ACHN (cell line): ENCODE measurements at places on chromosomes 5 and 9.

DNA sequence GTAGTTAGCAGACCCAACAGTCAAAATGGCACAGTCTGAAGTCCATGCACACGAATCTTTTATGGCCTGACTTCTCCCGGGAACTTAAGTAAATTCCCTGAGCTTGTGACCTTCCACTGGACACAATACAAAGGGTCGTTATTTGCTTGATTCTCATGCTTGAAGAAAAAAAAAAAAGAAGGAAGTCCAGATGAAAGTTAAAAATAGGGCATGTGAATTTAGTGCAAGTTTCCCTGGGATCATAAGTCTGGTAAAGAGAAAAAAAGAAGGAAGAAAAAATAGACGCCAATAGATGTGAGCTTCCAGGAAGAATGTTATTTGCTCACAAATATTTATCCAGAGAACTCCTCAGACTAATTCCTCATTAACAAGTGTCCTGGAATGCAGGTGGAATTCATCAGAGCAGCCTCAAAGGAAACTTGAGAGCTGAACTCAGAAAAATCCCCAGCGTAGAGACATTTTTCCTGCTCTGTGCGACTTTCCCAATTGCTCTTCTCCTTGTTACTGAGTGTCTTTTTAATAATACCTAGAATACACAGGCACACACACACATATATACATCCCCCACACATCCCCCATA lies 616.3 kb downstream of the EBF1 start:
- no peak for DNase-seq

DNA sequence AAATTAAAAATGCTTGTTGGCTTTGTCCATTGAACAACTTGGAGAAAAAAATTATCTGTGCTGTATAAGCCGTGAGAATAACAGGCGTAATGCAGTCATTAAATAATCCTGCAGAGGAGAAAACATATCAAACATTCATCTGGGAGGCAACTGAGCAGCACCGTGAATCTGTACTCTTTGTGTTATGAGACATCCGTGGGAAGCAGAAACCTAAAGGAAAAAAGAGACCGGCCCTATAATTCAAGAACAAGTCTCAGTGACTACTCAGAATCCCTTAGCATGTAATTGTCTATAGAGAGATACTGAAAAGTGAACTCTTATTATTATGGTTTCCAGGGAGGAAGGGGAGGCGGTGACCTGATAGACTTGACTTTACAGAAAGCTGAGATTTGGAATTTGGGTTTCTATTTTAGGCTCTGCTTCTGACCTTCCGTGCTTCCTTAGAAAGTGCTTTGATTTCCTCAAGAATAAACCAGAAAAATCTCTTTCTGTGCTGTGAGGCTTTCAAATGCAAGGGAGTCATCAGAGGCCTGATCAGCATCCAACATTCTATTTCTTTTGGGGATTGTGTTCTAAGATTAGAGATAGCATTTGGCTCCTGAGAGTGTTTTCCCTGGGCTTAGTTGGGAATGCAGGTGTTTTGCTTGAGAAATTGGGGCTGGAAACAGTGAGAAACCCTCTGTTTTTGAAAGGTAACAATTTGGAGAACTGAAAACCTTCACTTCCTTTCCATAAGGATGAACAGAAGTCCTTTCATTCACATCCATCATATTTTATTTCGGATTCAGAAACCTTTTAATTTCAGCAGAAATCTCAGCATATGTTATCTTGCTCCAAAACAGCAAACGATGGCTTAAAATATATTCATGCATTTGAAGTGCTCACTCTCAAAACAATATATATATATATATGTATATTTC lies 296.7 kb downstream of the CSNK1G3 start:
- no peak for DNase-seq

GRCh38 chr9:13221741-13222140 lies 57.8 kb downstream of the MPDZ start:
- no peak for DNase-seq

GRCh38 chr5:172049226-172049796 lies 42.9 kb upstream of the FBXW11 start:
- DNase-seq, result no peak

- DNase-seq, result peak; percentile 58
These were observed 51.2 kb upstream of the GGTA1 start for GRCh38 chr9:121550569-121551512.

DNA sequence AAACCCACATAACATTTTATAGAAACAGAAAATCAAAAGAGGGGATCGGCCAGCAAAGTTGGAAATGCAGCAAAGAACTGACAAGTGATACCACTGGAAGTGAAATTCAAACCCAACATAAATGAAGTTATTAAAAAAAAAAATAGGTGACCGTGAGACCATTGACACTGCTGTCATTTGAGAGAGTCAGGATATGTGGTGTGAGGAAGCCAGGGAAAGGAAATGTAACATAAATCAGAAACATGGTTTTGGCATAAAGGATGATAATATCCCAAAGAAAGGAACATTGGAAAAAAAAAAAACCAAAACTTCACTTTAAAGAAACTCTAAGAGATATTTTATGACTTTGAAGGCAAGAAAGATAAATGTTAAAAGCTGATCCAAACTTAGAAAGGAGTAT lies 312.4 kb upstream of the PIK3R1 start:
- DNase-seq, result no peak
